Activated T-cell treated with anti-CD3 and anti-CD28 coated beads, Interleukin-2, amount 50 U/mL, for 1 hour (primary cell): ENCODE measurements at places on chromosomes 1 and 21.

DNA sequence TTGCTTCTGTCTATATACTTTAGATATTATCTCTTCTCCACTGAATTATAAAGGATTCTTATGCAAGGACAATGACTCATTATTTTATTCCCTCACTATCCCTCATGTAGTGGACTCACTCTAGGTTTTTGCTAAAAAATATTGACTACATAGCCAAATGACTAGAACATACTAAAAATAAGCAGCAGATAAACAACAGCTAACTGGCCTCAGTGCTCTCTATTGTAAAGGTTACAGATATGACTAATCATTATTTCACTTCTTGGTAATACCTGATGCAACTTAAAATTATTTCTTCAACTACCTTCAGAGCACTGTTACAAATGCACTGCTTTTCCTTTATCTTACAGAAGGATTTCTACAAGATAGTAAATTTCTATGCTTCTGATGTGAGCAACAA, 147.6 kb upstream of the DEPDC1 start:
- DNase-seq = no peak

DNA sequence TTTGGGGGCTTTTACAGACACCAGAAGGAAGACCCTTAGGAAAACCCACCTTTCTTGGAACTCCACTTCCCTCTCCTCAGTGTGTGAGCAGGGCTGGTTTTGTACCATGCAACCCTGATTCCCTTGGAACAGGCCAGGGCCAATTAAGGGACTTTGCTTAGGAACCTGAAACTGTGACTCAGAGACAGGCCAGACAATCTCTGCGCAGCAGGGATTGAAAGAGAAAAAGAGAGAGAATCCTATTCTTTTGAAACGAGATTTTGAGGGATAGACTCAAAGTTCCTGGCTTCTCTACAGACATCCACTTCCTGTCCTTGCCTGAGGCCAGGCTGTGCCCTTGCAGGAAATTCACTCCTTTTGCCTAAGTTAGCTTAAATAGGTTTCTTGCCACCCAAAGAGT, 23.1 kb upstream of the C1orf198 start:
- no peak for DNase-seq

GRCh38 chr1:40848530-40849189, 13.5 kb downstream of the CITED4 start:
- DNase-seq = no peak

DNA sequence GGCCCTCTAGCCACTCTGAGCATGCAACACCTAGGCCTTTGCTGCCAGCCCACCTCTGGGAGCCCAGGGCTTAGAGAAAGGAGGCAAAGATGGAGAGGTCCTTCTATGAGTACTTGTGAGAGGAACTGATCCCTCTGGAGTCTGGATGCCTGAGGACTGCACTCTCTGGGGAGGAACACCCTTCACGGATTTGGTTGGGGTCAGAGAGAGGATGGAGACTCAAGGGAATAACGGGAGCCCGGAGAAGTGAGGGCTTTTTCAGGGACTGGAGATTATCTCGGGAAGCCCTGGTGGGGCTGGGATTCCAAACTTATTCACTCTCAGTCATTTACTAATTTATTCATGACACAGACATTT, 413 bp upstream of the C1orf232 start:
- no peak for DNase-seq

GRCh38 chr1:6801966-6802365, 16.7 kb downstream of the CAMTA1 start:
- no peak for DNase-seq

- DNase-seq = no peak
These were observed 3.8 kb upstream of the GRHL3 start for GRCh38 chr1:24315391-24315790.

DNA sequence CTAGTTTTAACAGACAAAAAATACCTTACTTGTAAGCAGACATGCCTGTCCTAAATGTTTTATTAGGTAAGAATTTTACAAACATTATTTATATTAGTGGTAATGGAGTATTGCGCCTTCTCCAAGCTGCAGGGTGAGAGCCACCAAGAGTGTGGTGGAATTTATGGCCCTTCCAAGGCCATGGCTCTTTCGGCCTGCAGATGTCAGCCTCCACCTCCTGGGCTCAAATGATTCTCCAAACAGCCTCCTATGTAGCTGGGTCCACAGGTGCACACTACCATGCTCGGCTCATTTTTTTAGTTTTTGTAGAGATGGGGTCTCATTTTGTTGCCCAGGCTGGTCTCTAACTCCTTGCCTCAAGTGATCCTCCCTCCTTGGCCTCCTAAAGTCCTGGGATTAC, 56.3 kb downstream of the ITGB3BP start:
- no peak for DNase-seq

DNA sequence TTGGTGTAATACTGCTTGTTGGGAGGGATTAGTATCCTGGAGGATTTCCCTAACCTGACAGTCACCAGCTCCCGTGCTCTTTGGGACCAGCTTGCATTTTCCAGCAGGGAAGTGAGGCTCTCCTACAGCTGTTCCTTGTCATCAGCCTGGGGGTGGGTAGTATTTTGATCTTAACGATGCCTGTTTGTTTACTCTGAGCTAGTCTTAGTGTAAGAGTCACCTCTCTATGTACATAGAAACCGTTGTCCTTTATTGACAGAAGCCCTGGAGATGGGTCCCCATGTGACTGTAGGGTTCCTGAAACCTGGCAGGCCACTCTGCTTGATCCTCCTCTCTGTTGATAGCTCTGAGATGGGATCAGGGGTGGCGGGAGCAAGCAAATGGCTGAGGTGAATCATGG, 58.0 kb downstream of the ACP6 start:
- no peak for DNase-seq

GRCh38 chr1:204416589-204417073, 5.0 kb upstream of the PPP1R15B start:
- DNase-seq = no peak

- DNase-seq = no peak
These were observed 162.7 kb downstream of the IER5 start for GRCh38 chr1:181251001-181251712.

- no peak for DNase-seq
These were observed 1.1 kb upstream of the TMEM52 start for GRCh38 chr1:1920057-1920607.

- DNase-seq = no peak
These were observed 18.2 kb downstream of the DOP1B start for GRCh38 chr21:36174780-36175179.

DNA sequence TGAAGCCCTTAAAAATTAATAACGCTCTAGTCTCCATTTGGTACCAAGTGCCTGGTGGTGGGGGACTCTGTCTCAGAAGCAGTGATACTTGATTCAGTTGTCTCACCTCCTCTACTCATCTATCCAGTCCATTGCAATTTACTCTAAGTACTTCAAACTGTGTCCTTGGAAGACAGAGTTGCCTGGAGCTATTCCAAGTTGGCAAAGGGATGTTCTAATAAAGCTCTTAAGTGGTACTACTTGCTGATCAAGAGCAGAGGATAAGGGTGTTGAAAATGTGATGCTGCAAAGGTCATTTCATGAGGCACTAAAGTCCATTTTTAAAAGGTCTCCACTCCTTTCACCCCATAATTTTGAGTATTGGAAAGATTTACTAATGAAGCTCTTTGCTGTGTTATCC, 142.2 kb downstream of the NFIA start:
- DNase-seq = no peak

DNA sequence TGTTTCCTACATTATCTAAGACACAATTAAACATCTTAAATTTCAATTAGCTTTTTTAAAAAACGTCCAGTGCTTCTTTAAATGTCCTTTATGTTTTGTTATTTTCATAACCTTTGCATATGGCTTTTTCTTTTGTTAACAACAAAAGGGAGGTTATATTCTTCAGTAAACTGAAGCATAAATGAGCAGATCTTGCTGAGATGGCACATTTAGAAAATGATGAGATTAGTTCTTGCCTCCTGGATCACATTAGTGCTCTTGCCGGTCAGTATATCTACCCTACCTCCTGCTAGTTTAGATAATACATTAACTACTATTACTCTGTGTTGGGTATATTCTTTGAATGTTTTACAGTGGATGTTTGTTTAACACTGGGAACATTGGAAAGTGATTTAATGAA, 126.1 kb downstream of the DISP1 start:
- no peak for DNase-seq

GRCh38 chr1:205344066-205344928, 12.4 kb downstream of the KLHDC8A start:
- peak; percentile 54 for DNase-seq

DNA sequence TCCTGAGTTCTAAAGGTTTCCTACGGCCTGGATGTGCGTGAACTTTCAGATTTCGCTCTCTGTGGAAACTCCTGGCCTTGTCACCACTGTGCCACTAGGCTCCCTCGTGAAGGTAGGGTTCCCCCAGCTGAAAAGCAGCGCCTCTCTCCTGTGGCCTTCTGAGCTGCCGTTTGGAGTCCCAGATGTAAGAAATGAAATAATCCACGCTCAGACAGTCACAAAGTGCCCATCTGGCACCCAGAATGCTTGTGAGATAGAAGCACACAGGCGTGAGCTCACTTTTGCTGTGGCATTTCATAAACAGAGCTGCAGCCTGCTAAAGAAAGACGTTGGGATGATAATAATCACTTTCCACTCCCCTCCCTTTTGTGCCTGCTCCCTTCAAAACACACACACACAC, 65.8 kb downstream of the LMO4 start:
- DNase-seq = no peak

DNA sequence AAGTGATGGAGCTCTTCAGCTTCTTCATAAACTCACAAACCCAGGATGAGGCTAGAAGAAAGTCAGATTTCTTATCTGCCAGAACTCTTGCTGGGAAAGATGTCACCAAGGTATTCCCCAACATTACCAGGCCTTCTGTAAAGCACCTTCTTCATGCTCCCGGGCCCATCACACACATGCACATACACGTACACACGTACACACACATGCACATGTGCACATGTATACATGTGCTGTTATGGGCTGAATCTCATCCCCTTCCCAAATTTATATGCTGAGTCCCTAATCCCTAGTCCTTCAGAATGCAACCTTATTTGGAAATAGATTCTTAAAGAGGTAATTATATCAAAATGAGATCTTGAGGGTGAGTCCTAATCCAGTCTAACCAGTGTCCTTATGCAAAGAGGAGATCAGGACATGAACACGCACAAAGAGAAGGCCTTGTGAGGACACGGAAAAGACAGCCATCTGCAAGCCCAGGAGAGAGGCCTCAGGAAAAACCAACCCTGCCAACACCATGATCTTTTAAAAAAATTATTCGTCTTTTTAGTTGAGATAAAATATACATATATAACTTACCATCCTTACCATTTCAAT, 76.4 kb upstream of the LYST start:
- DNase-seq = no peak

- DNase-seq = no peak
These were observed 195.0 kb upstream of the PBX1 start for GRCh38 chr1:164363980-164364379.

DNA sequence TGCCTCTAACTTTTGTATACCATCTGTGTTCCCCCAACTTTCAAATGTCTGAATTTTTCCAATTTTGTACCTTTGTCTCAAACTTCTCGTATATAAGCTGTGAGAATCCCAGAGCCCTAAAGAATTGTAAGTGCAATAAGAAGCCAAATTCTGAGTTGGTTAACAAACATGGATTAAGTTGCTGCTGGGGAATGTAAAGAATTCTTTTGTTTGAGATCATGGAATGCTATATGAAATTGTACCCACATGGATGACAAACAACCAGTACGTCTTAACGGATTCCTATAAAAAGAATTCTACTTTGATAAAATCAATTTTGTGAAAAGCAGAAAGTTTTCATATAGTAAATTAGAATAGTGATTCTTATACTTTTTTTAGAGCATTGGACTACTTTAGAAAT, 72.4 kb upstream of the CYP2J2 start:
- no peak for DNase-seq

DNA sequence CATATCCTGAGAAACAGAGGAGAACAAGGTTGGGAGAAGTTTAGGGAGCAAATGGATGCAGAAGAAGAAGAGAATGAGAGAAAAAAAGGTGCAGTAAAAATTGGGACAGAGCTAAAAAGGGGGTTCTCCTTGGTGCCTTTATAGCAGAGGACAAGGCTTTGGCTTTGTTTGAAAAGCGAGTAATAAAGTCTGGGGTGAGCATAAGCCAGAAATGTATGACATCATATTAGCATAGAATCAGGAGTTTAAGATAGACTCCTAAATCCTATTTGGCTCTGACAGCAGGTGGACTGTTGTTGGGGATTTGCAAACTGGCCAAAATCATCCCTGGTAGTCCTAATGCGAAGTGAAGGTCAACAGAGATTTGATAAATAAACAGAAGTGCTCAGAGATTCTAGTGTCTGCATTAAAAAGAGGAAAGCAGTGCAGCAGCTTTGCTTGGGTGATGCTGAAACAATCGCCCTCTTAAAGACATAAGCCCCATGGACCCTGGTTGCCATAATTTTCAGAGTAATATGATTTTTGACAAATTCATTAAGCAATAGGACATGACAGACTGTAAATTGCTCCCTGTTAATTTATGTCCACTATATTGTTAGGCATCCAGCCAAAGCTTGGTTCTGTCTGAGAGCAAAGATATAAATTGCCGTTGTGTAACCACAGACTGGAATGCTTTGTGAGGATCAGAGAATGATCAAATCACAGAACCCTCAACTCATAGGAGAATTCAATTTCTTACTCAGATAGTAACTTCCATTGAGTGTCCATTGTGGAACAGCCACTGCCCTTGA, 385.0 kb upstream of the NFIA start:
- no peak for DNase-seq

DNA sequence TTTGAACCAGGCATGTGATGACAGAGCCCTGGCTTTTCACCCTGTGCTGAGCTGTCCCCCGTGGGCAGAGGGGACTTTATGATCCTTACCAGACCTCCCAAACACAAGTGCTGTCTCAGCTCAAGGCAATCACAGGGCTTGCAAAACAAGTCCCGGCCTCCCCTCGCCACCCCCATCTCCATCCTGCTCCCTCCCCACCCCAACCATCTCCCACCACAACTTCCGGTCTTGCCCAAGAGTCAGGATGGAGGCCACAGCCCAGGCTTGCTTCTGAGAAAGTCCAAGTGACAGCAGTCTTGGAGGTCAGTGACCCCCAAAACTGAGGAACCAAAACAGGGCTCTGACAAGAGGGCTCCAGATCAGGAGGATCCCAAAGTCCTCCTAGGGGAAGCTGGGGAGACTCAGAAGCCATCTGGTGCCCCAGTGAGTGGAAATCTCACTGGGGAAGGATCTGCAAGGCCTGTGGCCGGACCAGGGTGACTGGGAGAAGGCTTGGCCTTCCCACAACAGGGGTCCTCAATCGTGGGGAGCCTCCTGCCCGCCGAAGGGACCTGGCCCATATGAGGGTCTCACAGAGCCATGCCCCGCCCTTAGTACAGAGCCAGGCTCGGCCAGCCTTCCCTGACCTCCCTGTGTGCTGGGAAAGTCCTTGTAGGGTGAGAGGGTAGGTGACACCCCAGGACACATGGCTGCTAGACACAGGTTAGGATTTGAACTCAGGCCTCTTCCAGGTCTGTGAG, 4.5 kb upstream of the SDC3 start:
- no peak for DNase-seq

DNA sequence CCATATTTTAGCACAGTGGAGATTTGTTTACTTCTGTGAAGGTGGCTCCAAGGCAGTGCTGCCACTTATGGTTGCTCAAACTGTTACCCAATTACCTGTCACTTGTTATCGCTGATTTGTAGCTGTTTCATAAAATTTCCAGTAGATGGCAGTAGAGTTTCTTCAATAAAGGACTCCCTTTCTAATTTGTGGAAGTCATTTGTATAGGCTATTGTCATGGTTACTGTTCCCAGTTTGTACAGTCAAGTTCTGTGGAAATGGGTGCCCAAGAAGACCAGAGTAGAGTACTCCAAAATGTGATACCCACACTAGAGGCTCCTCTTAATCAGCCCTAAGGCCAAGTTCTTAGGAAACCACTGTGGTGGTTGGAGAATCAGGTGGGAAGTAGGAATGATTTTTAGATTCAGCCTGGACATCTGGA, 186.1 kb downstream of the CLEC20A start:
- no peak for DNase-seq

- DNase-seq = peak; percentile 57
These were observed 24.5 kb upstream of the LRRC8C start for GRCh38 chr1:89608319-89608983.
